Right atrium auricular region (tissue), 2 donors: ENCODE measurements at places on chromosomes 3 and 15. TPM values are rescaled to one million over a fixed set of nuclear protein-coding genes. Genes with fewer than 3 reads are reported as not detected.

Gene LIPH
- 0.47 TPM for total RNA-seq

Gene RTP4
- 1.0 TPM for total RNA-seq

Gene CYP1A2
- not detected for total RNA-seq

Gene C3orf70
- 3.4 TPM for total RNA-seq

Gene PLOD2
- total RNA-seq = 30.5 TPM

DNA sequence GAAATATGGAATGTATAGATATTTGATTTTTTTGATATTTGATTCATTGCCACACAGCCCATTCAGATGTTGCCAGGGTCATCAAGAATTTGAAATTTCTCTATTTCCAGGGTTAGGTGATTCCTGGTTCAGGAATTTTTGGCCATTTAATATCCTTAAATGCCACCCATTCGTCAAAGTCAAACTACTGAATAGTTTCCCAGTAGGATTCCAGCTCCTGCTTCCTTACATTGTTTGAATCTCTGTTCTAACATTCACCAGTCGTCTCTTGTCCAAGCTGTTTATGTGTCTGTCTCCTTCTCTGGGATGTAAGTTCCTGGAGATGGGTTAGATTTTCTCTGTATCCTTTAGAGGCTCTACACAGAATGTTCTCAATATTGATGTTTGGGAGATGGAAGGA, 124.9 kb upstream of the TLE3 start:
- no peak for DNase-seq

- no peak for DNase-seq
These were observed 30.5 kb downstream of the LCMT2 start for GRCh38 chr15:43299884-43300283.

DNA sequence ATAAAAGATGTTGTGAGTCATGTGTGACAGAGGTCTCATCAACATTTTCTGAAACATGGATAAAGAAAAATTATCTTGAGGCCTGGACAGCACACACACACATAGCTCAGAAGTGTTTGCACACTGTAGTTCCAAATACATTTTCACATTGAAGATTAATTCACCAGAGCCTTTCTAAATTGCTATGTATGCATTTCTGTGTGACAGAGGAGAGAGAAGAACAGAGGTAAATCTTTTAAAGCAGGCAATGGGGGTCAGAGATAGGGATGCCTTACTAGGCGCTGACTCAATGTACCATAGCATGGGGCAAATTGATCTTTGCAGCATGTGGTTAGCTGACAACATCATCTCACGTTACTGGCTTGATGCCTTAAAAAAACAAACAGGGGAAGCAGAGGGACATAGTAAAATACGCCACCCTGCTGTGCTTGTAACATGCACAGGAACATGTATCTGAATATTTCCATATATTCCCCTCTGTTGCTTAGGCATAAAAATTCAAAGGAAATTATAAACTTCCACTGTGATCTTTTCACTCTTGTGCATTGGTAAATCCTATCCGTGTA, 7.7 kb downstream of the POU1F1 start:
- DNase-seq = no peak

GRCh38 chr15:65655026-65655425, 33.3 kb downstream of the SLC24A1 start:
- no peak for DNase-seq

GRCh38 chr15:53759411-53759931, at the start of gene WDR72:
Gene WDR72 (minus strand): TSS chr15:53759663. CDS start chr15:53733149, 26,514 bp downstream.
- DNase-seq = no peak

- no peak for DNase-seq
These were observed 2.5 kb downstream of the CD200 start for GRCh38 chr3:112335434-112335781.

DNA sequence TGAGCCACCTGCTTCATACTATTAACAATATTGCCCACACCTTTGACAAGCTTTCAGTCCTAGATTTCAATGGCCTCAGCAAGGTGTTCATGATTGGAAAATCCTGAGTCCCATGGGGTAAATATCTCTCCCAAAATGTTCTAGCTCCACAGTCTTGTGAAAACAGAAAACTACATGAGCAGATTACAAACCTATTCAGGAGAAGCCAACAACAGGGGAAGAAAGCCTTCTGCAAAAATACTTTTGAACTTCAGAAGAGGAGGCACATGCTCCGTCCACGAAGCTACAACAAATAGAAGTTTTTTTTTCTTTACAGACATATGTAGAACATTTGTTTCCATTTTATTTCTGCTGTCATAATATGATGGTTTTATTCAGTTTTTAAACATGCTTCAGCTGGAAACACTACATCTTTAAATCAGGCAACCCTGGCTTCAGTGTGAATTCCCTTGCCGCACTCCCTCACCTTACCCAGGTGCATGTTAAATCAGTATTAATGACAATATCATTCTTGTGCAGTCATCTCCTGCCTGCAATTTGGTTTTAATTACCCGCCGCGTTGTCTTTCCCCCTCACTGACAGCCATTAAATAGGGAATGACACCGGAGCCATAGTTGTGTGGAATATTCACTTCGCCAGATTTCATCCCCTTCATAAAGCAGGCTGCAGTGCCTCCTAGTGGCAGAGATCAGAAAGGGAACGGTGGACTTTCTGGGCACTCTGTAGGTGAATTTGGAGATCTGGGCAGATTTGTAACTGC, 725.5 kb upstream of the ARRDC4 start:
- DNase-seq = no peak

- DNase-seq = no peak
These were observed 178.0 kb upstream of the UMPS start for GRCh38 chr3:124552224-124552623.

DNA sequence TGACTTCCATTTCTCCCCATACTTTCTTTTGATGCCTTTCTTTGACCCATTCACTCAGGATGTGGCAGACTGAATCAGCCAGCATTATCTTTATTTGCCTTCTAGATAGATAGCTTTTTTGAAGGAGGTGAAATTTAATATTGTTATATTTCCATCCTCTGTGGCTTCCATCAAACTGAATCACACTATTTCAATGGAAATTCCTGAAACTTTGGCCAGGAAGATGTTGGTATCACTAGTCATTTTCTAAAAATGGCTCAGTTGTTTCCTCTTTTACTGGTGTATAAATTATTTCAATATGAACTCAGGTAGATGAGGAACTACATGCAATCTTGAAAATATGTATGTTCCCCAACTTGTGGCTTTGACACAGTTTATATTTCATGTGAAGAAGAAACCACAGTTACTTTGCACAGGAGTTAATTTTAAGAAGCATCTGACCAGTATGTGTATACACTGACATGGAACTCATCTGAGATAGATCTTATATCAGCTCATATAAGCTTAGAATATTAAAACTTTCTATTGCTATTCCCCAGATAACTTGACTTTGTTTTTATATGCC, 248.3 kb downstream of the CGGBP1 start:
- DNase-seq = no peak
